Effector memory CD4-positive, alpha-beta T cell (primary cell): ENCODE measurements at places on chromosomes 2 and 18.

DNA sequence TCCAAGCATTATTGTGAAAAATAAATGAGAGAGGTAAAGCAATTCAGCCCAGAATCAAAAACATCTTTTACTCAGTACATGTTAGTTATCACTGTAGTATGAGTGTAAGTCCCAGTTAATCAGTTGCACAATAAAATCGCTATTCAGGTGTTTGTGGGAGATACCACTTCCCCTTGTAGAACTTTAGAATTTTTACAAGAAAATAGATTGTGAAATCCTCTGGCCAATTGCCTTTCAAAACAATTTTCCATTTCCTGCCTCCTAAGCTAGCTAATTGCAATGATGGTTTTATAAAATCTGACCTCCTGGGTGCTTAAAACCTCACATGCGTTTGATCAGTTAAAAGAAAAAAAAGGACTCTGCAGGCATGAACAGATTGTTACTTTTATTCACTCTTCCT is 332.5 kb downstream of the PID1 start:
- no peak for DNase-seq
- no peaks in the 10 kb centered on the region for H3K27me3 ChIP-seq
- no peaks in the 10 kb centered on the region for H3K36me3 ChIP-seq
- no peak overlapping the region for H3K4me3 ChIP-seq

DNA sequence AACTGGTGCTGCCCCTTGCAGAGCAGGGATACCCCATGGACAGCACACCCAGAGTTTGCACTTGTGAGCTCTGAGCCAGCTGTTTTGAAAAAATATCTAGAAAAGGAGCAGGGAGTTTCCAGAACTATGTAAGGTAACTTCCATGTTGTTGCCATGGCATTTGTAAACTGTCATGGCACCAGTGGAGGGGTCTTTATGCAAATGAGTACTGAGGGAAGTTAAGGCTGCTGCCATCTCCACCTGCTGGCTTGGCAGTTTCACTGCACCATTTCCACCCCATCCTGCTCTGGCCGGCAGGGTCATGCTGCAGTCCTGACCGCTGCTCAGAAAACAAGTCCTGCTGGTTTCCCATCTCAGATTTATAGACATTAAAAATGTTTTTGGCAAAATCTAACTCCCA is 52.3 kb upstream of the SNTG2 start:
- H3K36me3 ChIP-seq = no peaks in the 10 kb centered on the region
- no peak overlapping the region for H3K4me3 ChIP-seq
- no peak overlapping the region for H3K27ac ChIP-seq
- no peaks in the 10 kb centered on the region for H3K27me3 ChIP-seq

DNA sequence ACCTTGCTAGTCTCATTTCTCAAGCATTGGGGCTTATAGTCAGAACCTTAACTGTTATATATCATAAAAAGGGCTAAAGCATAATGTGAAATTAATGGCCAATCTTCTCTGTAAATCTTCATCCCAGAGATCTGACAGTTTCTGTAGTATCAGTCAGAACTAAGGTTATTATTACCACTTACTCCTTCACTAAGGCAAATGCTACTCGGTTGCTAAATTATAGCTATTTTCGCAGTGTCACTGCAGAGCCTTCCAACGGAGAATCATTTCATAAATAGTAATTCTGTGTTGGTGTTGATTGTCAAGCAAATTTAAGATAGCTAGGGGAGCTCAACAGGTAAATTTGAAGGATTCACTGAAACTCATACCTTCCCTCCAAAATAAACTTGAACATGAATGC is 258.0 kb downstream of the METTL4 start:
- no peaks in the 10 kb centered on the region for H3K4me1 ChIP-seq
- H3K27me3 ChIP-seq = no peaks in the 10 kb centered on the region
- H3K4me3 ChIP-seq = no peak overlapping the region
- H3K36me3 ChIP-seq = no peaks in the 10 kb centered on the region

DNA sequence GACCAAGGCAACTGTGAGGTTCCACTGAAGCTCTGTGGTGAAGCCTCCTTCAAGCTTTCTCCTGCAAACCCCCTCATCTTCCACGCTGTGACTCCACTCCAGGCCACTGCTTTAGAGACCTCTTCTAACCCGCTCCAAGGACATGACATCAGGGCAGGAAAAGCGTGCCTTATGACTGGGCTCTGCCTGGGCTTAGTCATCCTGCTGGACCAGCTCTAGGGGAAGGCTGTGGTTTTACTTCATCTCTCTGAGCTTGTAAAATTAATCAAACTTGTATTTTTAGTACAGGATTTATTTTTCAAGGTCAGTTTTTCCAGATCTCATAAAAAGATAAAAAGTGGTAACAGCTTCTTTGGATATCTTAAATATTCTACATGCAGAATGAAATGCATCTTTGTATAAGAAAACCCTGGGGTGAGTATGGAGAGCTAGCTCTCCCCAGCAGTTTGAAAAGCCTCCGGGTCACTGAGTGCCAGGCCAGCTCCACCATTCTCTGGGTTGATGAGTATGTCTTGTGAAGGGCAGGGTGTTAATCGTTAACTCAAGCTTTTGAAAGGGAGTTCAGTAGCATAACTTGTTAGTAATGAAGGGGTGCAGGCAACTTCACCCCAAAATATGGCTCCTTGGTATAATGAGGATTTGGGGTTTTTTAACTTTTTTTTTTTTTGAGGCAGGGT is 33.1 kb upstream of the YPEL5 start:
- H3K36me3 ChIP-seq = no peaks in the 10 kb centered on the region
- DNase-seq = no peak
- H3K27me3 ChIP-seq = no peaks in the 10 kb centered on the region
- H3K4me3 ChIP-seq = no peak overlapping the region
- no peaks in the 10 kb centered on the region for H3K4me1 ChIP-seq
